ENCODE measurements at places on chromosomes 5 and 9. TPM values are rescaled to one million over a fixed set of nuclear protein-coding genes. Genes with fewer than 3 reads are reported as not detected.

GRCh38 chr5:90294604-90295003 is 115.0 kb downstream of the CETN3 start:
- DNase-seq: no peak

The MEIKIN gene
- total RNA-seq: not detected

The NMUR2 gene
- total RNA-seq: not detected

The SQSTM1 gene
- total RNA-seq: 275 TPM

DNA sequence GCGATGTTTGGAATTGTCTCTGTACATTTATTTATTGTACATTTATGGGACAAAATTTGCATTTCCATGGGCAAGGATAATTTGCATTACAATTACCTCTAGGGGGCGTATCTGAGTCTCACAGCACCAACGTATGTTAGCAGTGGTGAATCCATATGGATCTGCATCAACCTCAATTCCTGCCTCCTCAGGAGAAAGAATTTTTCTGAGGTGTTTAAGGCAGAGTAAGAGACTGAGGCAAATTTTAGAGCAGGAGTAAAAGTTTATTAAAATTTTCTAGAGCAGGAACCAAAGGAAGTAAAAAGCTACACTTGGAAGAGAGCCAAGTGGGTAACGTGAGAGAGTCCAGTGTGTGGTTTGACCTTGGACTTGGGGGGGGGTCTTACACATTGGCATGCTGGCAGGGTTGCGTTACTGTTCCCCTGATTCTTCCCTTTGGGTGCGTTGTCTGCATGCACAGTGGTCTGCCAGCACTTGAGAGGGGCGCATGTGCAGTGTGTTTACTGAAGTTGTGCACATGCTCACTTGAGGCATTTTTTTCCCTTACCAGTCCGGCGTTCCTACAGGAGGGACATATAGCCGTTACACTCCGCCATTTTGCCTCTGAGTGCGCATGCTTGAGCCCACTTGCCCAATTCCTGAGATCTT is 21.0 kb upstream of the RAB14 start:
- DNase-seq: no peak

GRCh38 chr9:8186560-8186959 is 387.0 kb upstream of the DMAC1 start:
- no peak for DNase-seq

The PMPCA gene
- 50.7 TPM for total RNA-seq

The ZNF618 gene
- total RNA-seq: 3.9 TPM

GRCh38 chr9:72415163-72415562 is 50.2 kb upstream of the ZFAND5 start:
- DNase-seq: no peak

DNA sequence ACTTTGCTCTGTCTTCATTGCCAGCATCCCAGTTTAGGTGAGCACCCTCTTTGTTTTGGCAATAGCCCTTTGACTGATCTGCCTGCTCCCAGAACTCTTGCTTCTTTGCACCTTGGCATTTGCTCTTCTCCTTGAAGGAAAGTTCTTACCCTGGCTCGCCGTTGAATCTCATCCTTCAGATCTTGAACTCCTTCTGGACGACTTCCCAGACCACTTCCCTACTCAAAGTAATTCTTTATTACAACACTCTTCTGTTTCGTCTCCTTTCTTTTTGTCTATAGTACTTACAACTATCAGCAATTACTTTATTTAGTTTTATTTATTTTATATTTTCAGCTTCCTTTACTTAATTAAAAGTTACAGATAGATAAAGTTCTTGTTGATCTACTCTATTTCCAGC is 1510.1 kb downstream of the MAT2B start:
- no peak for DNase-seq

The FRMPD1 gene
- not detected for total RNA-seq

DNA sequence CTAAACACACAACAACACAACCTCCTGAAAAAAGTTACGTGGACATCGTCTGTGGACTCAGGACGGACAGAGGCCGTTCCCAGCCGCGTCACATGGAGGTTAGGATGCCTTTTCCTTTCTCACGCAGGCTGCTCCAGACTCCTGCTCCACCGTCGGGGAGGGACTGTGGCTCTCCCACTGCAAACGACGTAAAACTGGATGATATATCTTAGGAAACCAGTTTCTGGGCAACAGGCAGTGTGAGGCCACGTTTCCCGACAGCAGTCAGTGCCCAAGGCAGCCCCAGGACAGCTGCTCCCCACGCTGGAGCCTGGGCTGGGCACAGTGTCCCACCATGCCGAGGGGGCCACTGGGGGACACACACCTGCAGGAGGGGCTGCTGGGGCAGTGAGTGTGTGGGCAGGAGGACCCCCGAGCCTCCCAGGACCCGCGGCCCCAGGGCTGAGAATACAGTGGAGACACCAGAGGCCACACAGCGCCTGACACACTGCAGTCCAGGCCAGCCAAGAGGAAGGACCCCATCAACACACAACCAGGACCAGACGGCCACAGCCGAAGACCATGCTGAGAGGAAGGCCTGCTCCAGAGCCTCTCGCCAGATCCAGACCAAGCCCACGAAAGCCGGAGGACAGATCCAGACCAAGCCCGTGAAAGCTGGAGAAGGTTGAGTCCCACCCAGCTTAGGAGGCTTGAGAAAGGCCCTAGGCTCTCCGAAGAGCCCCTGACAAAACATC is 26.2 kb downstream of the EXD3 start:
- DNase-seq: no peak

DNA sequence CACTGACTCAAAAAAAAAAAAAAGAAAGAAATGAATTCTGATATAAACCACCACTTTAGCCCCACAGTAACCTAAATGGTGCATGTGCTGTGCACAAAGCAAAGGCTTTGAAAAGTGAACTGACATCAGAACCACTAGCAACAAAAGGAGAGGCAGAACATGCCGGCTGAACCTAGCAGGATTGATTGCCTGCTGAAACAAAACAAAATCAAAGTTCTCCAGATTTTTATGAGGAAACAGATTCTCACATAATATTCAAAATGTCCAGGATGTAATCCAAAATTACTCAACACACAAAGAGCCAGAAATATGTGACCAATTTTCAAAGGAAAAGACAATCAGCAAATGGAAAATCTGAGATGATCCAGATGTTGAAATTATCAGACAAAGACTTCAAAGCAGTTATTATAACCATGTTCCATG is 37.9 kb downstream of the UBTD2 start:
- no peak for DNase-seq

DNA sequence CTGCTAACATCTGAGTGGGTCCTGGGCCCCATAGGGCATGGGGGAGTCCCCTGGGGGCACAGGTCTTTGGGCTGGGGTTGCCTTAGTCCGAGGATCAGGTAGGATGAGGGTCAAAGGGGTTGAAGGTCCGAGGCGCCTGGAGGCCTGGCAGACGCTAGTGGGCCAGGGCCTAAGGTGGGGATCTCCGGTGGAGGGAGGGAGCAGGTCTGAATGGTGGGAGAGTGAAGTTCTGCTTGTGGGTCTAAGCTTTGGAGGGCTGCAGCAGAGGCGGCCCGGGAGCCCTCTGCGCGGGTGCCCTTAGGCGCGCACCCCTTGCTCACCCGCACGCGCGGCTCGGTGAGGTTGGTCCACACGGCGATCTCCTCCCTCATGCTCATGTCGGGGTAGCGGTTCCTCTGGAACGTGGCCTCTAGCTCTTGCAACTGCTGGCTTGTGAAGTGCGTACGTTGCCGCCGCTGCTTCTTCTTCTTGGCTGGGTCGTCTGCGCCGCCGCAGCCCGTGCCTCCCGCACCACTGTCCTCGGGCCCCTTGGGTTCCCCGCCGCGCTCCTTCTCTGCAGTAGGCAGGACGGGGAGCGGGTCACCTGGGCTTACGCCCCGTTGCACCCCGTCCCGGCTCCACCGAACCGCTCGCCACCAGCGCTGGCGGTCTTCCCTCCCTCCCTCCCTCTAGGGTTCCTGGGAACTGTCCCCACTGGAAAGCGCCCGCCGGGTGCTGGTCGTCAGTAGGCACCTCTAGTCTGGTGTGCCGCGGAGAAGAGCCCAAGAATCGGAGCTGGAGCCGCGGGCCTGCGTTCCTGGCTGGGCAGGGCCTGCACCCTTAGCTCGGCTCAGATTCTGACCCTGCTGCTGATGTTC is 2.8 kb downstream of the PITX1 start:
- no peak for DNase-seq

DNA sequence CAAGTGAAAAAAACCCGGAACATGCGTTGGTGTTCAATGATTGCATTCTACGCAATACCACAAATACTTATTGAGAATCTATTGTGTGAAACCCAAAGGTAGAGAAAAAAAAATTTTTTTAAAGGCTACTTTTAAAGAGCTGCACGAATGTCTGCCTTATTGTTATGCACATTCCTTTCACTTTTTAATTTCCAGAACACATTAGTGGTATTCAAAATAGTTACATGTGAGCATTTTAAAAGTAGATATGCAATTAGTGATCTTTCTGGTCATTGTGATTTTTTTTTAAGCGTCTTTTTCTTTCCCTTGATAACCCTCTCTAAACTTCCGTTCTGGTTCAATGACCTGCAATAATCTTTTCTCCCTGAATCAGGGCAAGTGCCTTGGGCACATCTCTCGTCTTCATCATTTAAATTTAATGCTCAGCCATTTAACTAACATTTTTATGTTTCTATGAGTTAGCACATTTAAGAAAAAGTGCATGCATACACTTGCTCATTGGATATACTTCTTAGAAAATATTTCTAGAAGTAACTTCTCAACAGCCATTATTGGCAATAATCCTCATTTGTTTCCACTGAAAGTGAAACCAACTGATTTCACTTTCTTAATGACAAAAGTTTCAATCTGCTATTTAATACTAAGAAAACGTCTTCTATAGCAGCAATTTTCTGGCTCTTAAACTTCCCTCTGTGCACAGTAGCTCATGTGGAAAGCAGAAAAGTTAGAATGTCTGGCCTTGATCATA is 80.3 kb downstream of the CDH6 start:
- DNase-seq: no peak

The RNF183 gene
- not detected for total RNA-seq

DNA sequence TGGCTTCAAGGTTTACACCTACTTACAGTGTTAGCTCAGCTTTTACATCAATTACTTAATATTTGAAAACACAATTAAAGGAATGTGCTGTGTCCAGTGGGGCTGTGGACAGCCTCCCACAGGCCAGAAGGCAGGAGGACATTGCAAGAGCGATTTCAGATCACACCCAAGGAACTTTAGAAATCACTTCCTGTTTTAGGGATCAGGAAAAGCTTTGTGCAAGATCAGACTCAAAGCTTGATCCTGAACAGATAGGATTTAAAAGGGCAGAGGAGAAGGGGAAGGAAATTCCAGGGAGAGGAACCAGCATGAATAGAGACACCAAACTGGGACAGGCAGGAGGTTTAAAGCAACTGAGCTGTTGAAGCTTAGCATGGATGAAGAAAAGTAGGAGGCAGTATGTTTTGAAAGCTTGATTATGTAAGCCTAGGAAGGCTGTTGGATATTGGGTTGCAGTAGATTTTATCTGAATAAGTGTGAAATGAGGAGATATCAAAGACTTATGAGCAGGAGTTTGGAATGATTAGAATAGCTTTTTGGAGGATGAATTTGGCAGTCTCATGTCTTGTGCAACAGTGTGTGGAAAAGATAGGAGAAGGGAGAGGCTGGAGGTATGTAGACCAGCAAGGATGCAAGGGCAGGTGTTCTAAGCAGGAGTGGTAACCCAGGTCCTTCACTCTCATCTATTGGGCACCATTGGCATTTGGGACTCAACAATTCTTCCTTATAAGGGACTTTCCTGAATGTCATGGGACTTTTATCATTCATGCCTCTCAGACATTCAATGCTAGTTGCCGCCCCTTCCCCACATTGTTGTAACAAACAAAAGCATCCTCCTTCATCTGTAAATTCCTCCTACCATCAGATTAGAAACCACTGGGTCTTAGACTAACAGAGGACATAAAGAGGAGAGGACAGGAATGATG is 123.5 kb downstream of the TARS1 start:
- no peak for DNase-seq

DNA sequence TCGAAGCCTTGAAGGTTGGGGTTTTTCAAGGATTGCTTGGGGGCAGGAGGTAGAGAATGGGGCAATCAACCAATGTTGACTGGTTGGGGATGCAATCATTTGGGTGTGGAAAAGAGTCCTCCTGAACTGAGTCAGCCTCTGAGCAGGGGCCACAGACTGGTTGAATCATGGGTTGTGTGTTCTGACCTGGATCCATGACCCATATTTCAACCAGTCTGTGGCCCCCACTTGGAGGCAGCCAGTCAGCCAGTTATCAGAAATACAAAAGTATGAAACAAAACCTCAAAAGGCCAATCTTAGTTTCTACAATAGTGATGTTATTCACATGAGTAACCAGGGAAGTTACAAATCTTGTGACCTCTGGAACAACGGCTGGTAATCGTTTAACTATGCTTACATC is 81.4 kb upstream of the RANBP6 start:
- peak; percentile 95 for DNase-seq

The SOX30 gene
- total RNA-seq: 0.23 TPM

- no peak for DNase-seq
Observed at GRCh38 chr5:93497096-93497495, 83.9 kb downstream of the NR2F1-AS1 start.

DNA sequence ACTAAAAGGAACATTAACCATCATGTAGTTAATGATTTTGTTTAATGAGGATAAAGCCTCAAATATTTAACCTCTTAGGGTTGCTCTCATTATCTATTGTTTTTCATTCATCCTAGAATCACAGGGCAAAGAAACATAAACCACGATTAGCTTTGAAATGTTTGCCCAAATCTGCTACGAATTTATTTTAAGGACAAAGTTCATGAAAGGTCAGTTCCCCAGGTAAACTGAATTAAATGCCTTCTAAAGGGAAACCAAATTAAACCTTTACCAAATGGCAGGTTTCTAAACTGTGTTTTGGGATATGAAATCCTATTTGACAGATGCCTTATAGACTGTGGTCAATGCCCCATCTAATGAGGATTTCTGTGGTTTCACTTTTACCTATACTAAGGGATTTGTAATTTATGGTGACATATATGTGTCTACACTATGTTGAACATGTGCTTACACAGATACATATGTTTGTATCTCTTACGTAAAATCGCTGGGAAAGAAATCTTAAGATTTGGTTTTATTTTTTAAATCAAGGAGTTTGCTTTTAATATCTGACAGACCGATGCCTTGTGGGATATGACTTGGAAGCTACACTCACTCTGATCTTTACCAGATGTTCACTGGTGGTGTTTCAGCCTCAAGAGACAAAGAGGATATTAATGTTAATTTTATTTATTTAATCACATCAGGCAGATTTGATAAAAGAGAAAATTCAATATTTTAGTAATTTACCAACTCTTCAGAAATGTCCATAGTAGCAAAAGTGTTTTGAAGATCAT is 188.4 kb downstream of the GLIS3 start:
- DNase-seq: no peak

The PRSS3 gene
- 5.7 TPM for total RNA-seq
